Neural crest cell (in vitro differentiated cells): ENCODE measurements at places on chromosomes 2 and 18. TPM values are rescaled to one million over a fixed set of nuclear protein-coding genes. Genes with fewer than 3 reads are reported as not detected.

DNA sequence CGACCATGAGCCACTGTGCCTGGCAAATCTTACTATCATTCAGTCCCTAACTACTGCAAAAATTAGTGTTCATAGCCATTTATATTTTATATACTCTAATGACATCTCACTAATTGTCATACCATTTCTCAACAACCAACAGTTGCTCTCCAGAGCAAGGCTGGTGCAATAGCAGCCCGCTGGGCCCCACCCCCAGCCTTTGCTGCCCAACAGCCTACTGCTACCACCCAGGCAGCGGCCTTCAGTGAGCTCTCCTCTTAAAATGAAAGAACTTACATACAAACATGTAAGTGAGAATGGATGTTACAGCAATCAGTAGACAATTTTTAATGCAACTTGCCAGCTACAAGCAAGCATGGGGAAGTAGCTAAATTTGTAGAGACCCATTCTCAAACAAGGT, 90.5 kb downstream of the HNRNPLL start:
- H3K4me1 ChIP-seq: peaks cover 18% of the 10 kb centered on the region
- no peak for DNase-seq
- H3K27ac ChIP-seq: no peak overlapping the region
- no peaks in the 10 kb centered on the region for H3K36me3 ChIP-seq
- H3K4me3 ChIP-seq: no peak overlapping the region

The PIEZO2 gene
- 15.5 and 17.0 TPM in 2 replicates for total RNA-seq

- H3K27ac ChIP-seq: no peak overlapping the region
- H3K27me3 ChIP-seq: no peaks in the 10 kb centered on the region
- no peak for DNase-seq
- H3K4me1 ChIP-seq: no peaks in the 10 kb centered on the region
These were observed 392.9 kb downstream of the SETBP1 start for GRCh38 chr18:45073556-45073955.

GRCh38 chr2:145593280-145593679, 1073.4 kb upstream of the ZEB2 start:
- no peaks in the 10 kb centered on the region for H3K4me1 ChIP-seq
- no peak overlapping the region for H3K27ac ChIP-seq
- no peak overlapping the region for H3K4me3 ChIP-seq
- DNase-seq: no peak
- no peaks in the 10 kb centered on the region for H3K27me3 ChIP-seq

- no peaks in the 10 kb centered on the region for H3K4me1 ChIP-seq
- no peaks in the 10 kb centered on the region for H3K36me3 ChIP-seq
- H3K4me3 ChIP-seq: no peak overlapping the region
- DNase-seq: no peak
These were observed 335.3 kb downstream of the TNS1 start for GRCh38 chr2:217667512-217667911.

DNA sequence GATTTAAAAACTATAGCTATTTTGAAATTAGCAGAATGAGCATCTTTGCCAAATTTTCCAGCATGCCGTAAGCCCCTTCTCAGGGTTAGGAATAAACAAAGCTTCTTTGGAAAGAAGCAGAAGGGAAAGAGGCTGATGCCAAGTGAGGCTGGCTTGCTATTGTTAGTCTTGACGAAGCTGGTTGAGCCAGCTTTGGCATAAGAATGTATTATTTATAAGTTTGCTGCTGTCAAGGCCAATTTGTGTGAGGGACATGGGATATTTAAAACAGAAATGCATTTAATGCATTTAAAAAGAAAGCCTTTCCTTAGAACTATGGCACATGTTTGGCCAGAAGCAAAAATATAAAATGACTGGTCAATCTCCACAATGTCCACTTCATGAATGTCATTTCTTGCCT, 52.5 kb upstream of the TTN start:
- no peak overlapping the region for H3K27ac ChIP-seq
- DNase-seq: no peak
- H3K27me3 ChIP-seq: no peaks in the 10 kb centered on the region
- no peaks in the 10 kb centered on the region for H3K36me3 ChIP-seq
- no peak overlapping the region for H3K4me3 ChIP-seq

The TIGD1 gene
- 11.8 and 12.8 TPM in 2 replicates for total RNA-seq

The PPIG gene
- 69.6 and 70.0 TPM in 2 replicates for total RNA-seq

The FZD7 gene
- total RNA-seq: 89.1 and 91.0 TPM in 2 replicates

The CRYGD gene
- not detected in 2 replicates for total RNA-seq

The C2orf92 gene
- total RNA-seq: 10.3 and 12.5 TPM in 2 replicates

The POTEI gene
- 1.1 and 1.3 TPM in 2 replicates for total RNA-seq

GRCh38 chr18:75211953-75212750, 1.6 kb downstream of the TSHZ1 start:
- no peak overlapping the region for H3K27ac ChIP-seq
- peak; percentile 42 for DNase-seq
- H3K4me3 ChIP-seq: peak overlapping the region; percentile 88
- no peaks in the 10 kb centered on the region for H3K36me3 ChIP-seq
- peaks cover 57% of the 10 kb centered on the region for H3K4me1 ChIP-seq

The PKDCC gene
- total RNA-seq: 74.4 and 81.9 TPM in 2 replicates

GRCh38 chr2:187302116-187302515, 145.9 kb downstream of the CALCRL start:
- no peak overlapping the region for H3K4me3 ChIP-seq

The CYP27C1 gene
- 10.1 and 10.2 TPM in 2 replicates for total RNA-seq

GRCh38 chr2:175097297-175097696, 70.7 kb downstream of the ATF2 start:
- peaks cover 14% of the 10 kb centered on the region for H3K36me3 ChIP-seq
- H3K4me3 ChIP-seq: no peak overlapping the region
- H3K4me1 ChIP-seq: no peaks in the 10 kb centered on the region
- H3K27ac ChIP-seq: no peak overlapping the region

GRCh38 chr2:55099493-55099877, 49.2 kb upstream of the RTN4 start:
- H3K27ac ChIP-seq: no peak overlapping the region
- no peaks in the 10 kb centered on the region for H3K4me1 ChIP-seq
- no peak overlapping the region for H3K4me3 ChIP-seq
- DNase-seq: no peak

The GPD2 gene
- total RNA-seq: 54.4 and 55.9 TPM in 2 replicates

DNA sequence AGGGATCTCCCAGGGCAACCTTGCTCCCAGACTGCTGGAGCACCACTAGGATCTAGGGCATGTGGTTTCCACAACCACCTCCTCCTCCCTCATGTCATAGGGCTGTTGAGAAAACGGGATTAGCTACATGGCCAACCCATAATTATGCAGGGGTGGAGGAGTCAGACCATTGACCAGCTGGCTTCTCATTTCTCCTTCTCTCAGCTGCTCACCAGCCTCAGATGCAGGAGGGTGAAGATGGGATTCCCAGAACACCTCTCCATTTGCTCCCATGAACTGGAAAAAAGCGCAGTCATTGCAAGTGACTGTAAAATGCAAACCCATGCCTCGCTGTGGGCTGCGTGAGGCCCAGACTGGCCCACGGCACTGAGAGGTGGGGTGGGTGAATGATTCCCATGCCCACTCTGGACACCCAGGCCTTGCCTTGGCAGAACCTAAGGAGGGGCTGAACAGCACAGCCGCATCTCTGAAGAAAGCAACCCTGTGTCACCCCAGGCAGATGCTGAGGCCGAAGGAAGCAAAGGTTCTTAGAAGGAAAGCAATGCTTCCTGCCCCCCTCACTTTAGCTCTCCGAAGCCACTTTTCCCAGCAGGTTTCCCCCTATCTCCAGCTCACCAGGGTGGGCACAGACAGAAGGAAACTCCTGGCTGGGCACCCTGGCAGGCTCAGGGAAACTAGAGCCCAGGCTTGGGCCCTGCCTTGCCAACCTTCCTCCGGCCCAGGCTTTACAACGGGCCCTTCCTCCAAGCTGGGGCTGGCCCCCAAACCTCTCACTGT, 69.6 kb upstream of the RTN4 start:
- peaks cover 37% of the 10 kb centered on the region for H3K4me1 ChIP-seq
- H3K27me3 ChIP-seq: no peaks in the 10 kb centered on the region
- H3K27ac ChIP-seq: peak overlapping the region; percentile 36
- H3K4me3 ChIP-seq: no peak overlapping the region
- no peak for DNase-seq
- H3K36me3 ChIP-seq: no peaks in the 10 kb centered on the region

- H3K27ac ChIP-seq: no peak overlapping the region
- peaks cover 9% of the 10 kb centered on the region for H3K4me1 ChIP-seq
- no peak for DNase-seq
- H3K4me3 ChIP-seq: no peak overlapping the region
These were observed 5.0 kb upstream of the CRYGB start for GRCh38 chr2:208150956-208151355.

DNA sequence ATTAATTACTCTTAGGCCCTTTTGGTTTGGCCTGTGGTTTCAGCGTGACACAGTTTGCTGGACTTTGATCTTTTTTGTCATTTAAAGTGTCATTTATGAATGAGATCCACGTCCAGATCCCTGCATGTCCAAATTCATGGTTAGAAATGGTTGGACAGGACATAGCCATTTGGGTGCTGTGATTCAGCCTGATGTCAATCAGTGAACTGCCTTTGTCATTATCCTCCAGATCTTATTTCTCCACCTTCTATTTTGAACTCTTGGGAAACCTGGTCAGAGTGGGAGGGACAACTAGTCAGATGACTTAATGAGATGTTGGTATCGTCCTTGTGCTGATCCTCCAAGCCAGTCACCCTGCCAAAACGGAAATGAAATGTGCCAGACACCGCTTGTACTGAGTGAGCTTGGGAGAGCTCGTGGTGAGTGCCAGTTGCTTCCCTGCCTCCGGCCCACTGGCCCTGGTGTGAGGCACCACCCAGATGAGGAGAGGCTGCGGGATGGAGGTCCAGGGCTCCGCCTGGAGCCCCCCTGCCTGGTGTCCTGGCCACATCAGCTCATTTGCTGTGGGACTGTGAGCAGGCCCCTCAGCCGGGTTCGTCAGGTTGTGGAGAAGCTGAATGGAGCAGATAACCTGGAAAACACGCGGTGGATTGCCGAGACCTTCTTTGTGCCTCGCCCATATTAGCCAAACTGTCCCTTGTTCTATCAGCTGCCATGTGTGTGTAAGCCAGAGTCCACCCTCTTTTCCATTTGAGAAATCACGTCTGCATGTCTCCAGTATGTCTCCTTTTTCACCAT, 70.1 kb downstream of the DGKD start:
- no peak overlapping the region for H3K4me3 ChIP-seq
- H3K27ac ChIP-seq: no peak overlapping the region
- no peak for DNase-seq
- H3K27me3 ChIP-seq: no peaks in the 10 kb centered on the region
- H3K4me1 ChIP-seq: peaks cover 16% of the 10 kb centered on the region

DNA sequence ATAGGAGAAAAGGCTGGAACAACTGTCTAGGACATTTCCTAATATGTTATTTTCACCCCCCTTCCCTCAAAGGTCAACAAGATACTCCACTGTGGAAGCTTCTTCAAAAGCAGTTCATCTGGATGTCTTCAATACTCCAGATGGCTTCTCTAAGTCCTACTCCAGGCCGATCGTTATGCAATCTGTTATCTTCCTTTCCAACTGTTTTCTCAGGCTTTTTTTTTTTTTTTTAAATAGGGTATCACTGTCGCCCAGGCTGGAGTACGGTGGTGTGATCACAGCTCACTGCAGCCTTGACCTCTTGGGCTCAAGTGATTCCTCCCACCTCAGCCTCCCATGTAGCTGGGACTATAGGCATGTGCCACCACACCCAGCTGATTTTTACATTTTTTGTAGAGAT, 26.3 kb downstream of the ATP8B1 start:
- H3K27me3 ChIP-seq: no peaks in the 10 kb centered on the region
- H3K4me1 ChIP-seq: peaks cover 4% of the 10 kb centered on the region
- no peak overlapping the region for H3K27ac ChIP-seq
- H3K4me3 ChIP-seq: no peak overlapping the region
- no peaks in the 10 kb centered on the region for H3K36me3 ChIP-seq
- no peak for DNase-seq

The ADAM23 gene
- total RNA-seq: 31.2 and 34.0 TPM in 2 replicates

The ZNF892 gene
- 18.9 and 20.2 TPM in 2 replicates for total RNA-seq
